Activated naive CD8-positive, alpha-beta T cell treated with anti-CD3 and anti-CD28 coated beads, Interleukin-2, amount 10 ng/mL, durations not matched to agents 7 days and 5 days (primary cell): ENCODE measurements at places on chromosomes 4 and X.

- H3K4me3 ChIP-seq = no peak overlapping the region
- no peak overlapping the region for H3K27ac ChIP-seq
- peaks cover 5% of the 10 kb centered on the region for H3K4me1 ChIP-seq
- no peaks in the 10 kb centered on the region for H3K27me3 ChIP-seq
- DNase-seq = no peak
- no peaks in the 10 kb centered on the region for H3K36me3 ChIP-seq
Observed at GRCh38 chr4:8283631-8284121, 14.1 kb downstream of the HTRA3 start.

DNA sequence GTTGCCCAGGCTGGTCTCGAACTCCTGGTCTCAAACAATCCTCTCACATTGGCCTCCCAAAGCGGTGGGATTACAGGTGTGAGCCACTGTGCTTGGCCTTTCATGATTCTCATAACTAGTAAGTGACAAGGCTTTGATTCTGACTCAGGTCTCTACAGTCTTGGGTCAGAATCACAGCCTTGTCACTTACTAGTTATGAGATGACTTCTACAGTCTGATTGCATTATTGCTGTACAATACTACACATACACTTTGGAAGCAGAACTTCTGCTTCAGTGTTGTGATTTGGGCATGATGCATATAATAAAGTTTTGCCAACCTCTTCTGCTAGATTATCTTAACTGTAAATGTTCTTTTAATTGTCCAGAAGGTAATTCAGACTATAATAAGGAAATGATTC lies 123.3 kb downstream of the KDM6A start:
- no peaks in the 10 kb centered on the region for H3K27me3 ChIP-seq
- H3K4me3 ChIP-seq = no peak overlapping the region
- H3K4me1 ChIP-seq = peaks cover 28% of the 10 kb centered on the region
- DNase-seq = no peak
- H3K36me3 ChIP-seq = peaks cover 15% of the 10 kb centered on the region

- peaks cover 6% of the 10 kb centered on the region for H3K27me3 ChIP-seq
- no peak overlapping the region for H3K27ac ChIP-seq
- peaks cover 17% of the 10 kb centered on the region for H3K4me1 ChIP-seq
- peaks cover 2% of the 10 kb centered on the region for H3K36me3 ChIP-seq
Observed at GRCh38 chrX:72142094-72142793, 10.5 kb upstream of the RTL5 start.

DNA sequence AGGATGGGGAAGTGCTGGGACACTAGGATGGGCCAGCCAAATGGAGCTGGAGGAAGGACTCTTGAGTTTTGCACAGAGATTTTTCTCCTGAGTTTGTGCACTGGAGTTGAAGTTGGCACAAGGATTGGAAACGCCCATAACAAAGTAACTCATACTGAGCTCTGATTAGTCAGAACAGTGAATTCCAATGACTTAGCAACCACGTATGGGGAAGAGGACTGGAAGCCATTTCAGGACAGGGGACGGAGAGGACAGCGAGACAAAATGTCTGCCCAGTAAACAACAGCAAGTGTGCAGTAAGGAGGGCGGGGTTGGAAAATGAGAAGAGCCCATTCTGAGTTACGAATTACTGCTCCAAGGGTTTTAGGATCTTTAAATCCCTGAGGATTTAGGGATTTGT lies 5.9 kb downstream of the RIPPLY1 start:
- H3K4me1 ChIP-seq = no peaks in the 10 kb centered on the region
- no peaks in the 10 kb centered on the region for H3K27me3 ChIP-seq
- no peak overlapping the region for H3K27ac ChIP-seq
- no peaks in the 10 kb centered on the region for H3K36me3 ChIP-seq

DNA sequence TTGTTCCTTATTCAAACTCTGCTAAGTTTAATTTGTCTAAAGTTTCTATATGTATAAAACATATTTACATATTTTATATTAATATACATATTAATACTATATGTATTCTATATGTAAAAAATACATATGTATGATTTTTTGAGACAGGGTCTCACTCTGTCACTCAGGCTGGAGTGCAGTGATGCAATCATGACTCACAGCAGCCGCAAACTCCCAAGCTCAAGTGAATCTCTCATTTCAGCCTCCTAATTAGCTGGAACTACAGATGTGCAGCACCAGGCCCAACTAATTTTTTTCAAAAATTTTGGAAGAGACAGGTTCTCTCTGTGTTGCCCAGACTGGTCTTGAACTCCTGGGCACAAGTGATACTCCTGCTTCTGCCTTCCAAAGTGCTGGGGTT lies 684.9 kb downstream of the TRAM1L1 start:
- no peak overlapping the region for H3K4me3 ChIP-seq
- H3K27me3 ChIP-seq = no peaks in the 10 kb centered on the region
- no peak overlapping the region for H3K27ac ChIP-seq
- H3K36me3 ChIP-seq = no peaks in the 10 kb centered on the region

GRCh38 chrX:70488856-70489255 lies 44.2 kb downstream of the DLG3 start:
- H3K27me3 ChIP-seq = no peaks in the 10 kb centered on the region
- H3K4me1 ChIP-seq = peaks cover 8% of the 10 kb centered on the region
- no peak overlapping the region for H3K4me3 ChIP-seq

DNA sequence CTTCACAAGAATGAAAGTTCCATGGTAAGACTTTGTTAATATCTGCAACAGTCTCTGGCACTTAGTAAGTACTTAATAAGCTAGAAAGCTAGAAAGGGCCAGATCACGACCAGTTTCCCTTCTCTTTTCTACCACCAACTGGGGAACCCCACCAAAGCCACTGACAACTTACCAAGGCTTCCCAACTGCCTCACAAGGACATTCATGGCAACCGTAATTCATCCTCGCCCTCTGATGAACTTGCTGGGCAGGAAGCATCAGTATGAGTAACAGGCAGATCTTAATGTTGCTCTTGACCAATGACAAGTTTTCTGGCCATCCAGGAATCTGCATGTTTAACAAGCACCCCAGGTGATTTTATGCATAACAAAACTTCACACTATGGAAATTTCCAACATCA lies 23.2 kb upstream of the ZCCHC13 start:
- no peak overlapping the region for H3K27ac ChIP-seq
- H3K27me3 ChIP-seq = no peaks in the 10 kb centered on the region
- H3K36me3 ChIP-seq = peaks cover 15% of the 10 kb centered on the region
- no peak overlapping the region for H3K4me3 ChIP-seq
- DNase-seq = no peak
- H3K4me1 ChIP-seq = peaks cover 2% of the 10 kb centered on the region

DNA sequence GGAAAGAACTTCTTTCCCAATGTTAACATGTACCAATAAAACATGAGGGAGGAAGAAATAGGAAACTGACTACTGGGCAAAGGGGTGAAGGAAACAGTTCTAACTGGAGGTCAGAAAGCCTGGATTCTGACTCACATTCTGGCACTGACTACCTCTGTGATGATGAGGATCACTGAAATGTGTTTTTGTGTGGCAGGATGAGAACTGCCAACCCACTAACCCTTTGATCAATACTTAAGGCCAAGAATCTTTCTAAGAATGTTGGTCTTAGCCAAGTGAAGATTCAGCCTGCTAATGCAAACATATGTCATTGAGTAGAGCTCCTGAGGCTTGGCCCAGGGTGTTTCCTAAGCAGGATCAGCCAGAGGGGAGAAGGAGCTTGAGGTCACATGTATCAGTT lies 4.6 kb downstream of the ALAS2 start:
- DNase-seq = no peak
- H3K36me3 ChIP-seq = no peaks in the 10 kb centered on the region
- H3K27ac ChIP-seq = no peak overlapping the region
- H3K27me3 ChIP-seq = no peaks in the 10 kb centered on the region
- H3K4me1 ChIP-seq = peaks cover 6% of the 10 kb centered on the region

DNA sequence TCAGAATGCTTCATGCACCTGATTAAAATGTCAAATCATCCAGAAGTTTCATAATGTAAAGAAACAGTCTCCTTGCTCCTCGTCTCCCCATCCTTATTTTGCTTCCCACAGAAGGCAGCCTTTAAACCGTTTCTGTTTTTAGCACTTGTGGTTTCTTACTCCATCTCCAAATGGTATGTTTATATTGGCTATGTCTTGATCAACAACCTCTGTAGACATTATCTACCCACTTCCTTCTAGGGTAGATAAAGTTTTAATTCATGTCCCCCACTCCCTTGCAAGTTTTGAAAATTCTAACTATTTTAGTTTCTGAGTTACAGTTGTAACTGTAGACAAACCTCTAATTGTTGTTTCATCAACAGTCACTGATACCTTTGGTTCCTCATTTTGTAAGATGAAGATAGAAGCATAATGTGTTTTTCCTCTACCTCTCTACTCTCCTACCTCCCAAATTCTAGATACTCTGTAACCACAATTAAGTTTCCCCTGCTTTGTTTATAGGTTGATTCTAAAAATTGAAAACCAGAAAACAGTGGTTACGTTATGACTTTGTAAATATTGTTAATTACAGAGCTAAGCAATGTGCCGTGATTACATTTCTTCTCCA lies 291.7 kb upstream of the GATB start:
- DNase-seq = no peak
- peaks cover 5% of the 10 kb centered on the region for H3K4me1 ChIP-seq
- H3K27ac ChIP-seq = no peak overlapping the region
- H3K36me3 ChIP-seq = peaks cover 2% of the 10 kb centered on the region
- no peak overlapping the region for H3K4me3 ChIP-seq

DNA sequence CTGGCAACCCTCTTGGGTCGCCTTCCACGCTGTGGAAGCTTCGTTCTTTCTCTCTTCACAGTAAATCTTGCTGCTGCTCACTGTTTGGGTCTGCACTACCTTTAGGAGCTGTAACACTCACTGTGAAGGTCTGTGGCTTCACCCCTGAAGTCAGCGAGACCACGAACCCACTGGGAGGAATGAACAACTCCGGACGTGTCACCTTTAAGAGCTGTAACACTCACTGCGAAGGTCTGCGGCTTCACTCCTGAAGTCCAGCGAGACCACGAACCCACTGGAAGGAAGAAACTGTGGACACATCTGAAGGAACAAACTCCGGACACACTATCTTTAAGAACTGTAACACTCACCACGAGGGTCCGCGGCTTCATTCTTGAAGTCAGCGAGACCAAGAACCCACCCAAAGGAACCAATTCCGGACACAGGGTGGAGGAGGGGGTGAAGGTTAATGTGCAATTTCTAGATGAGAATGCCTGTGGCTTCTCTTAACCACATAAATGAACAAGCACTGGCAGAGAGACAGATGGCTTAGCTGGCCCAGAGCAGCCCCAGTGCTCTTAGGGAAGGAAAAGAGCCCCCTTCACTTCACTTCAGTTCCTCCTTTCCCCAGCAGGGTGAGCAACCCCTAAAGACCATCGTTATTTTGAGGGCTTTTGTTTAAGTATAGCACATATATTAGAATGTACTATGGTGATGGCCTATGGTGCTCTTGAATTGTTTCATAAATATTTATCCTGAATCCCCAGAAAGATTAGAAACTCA lies 73.0 kb downstream of the LUZP4 start:
- DNase-seq = no peak
- no peaks in the 10 kb centered on the region for H3K36me3 ChIP-seq
- no peaks in the 10 kb centered on the region for H3K27me3 ChIP-seq
- no peak overlapping the region for H3K4me3 ChIP-seq

- peaks cover 4% of the 10 kb centered on the region for H3K36me3 ChIP-seq
- peak; percentile 48 for DNase-seq
- peaks cover 7% of the 10 kb centered on the region for H3K27me3 ChIP-seq
- peak overlapping the region; percentile 7 for H3K4me3 ChIP-seq
Observed at GRCh38 chr4:2786794-2787229, 6.1 kb upstream of the SH3BP2 start.

DNA sequence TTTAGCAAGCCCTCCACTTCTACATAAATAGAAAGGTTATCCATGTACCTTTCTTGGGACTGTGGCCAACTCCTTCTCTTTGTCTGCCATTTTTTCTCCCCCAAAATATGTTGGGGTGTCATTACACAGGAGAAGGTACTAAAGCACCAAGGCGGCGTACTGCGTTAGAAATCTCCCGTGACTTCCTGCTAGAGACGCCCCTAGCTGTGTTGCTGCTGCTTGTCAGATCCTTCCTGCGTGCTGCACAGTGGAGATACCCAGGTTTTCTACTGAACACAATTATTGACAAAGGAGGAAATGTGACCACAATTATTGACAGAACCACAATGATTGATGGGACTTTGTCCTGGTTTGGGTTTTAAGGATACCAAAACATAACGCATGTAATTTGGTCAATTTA lies 97.7 kb downstream of the EFHC2 start:
- no peaks in the 10 kb centered on the region for H3K27me3 ChIP-seq
- DNase-seq = no peak
- peaks cover 5% of the 10 kb centered on the region for H3K4me1 ChIP-seq

DNA sequence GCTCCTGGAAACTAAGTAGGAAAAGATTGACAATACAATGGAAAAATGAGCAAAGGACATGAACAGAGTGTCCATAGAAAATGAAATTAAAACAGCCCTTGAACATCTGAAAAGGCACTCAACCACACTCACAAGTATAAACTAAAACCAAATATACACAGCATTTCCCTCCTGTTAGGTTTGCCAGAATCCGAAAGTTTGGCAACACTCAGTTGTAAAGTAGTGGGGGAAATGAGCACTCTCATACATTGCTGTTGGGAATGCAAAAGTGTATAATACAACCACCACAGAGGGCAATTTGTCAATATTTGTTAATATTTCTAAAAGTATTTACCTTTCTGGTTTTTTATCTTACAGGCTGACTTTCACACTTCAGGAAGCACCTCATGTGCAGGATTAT lies 84.2 kb upstream of the TMEM164 start:
- peaks cover 3% of the 10 kb centered on the region for H3K27me3 ChIP-seq
- no peak overlapping the region for H3K4me3 ChIP-seq
- no peak for DNase-seq
- H3K4me1 ChIP-seq = no peaks in the 10 kb centered on the region
- no peaks in the 10 kb centered on the region for H3K36me3 ChIP-seq
- H3K27ac ChIP-seq = no peak overlapping the region

DNA sequence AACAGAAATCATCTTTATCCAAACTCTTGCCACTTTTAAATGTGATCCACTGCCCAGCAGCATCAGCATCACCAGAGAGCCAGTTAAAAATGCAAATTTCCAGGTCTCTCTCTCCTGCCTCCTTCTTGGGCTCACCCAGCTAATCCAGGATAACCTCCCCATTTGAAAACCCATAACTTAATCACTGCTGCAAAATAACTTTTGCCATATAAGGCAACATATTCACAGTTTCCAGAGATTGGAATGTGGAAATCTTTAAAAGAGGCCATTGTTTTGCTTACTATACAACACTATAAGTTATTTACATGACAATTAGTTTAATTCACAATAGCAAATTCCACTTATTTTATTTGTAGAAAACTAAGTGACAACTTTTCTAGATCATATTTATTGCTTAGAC lies 4.8 kb upstream of the EXOSC9 start:
- peaks cover 2% of the 10 kb centered on the region for H3K36me3 ChIP-seq
- H3K4me3 ChIP-seq = no peak overlapping the region
- DNase-seq = no peak
- H3K27ac ChIP-seq = no peak overlapping the region
- H3K4me1 ChIP-seq = peaks cover 25% of the 10 kb centered on the region

GRCh38 chr4:89266128-89266527 lies 41.5 kb downstream of the GPRIN3 start:
- H3K27ac ChIP-seq = no peak overlapping the region
- peaks cover 27% of the 10 kb centered on the region for H3K4me1 ChIP-seq
- no peak overlapping the region for H3K4me3 ChIP-seq
- no peak for DNase-seq

GRCh38 chrX:16666541-16666940 lies 16.6 kb downstream of the S100G start:
- no peak for DNase-seq
- H3K36me3 ChIP-seq = no peaks in the 10 kb centered on the region
- peaks cover 3% of the 10 kb centered on the region for H3K4me1 ChIP-seq
- no peak overlapping the region for H3K4me3 ChIP-seq
- H3K27me3 ChIP-seq = no peaks in the 10 kb centered on the region

GRCh38 chr4:74659576-74660411 lies 134.5 kb downstream of the BTC start:
- no peaks in the 10 kb centered on the region for H3K4me1 ChIP-seq
- H3K27me3 ChIP-seq = no peaks in the 10 kb centered on the region
- DNase-seq = no peak
- H3K27ac ChIP-seq = no peak overlapping the region
